ENCODE measurements at places on chromosomes 16 and 17.

GRCh38 chr17:75182319-75182568, 515 bp downstream of the SUMO2 start:
- no peak for DNase-seq

DNA sequence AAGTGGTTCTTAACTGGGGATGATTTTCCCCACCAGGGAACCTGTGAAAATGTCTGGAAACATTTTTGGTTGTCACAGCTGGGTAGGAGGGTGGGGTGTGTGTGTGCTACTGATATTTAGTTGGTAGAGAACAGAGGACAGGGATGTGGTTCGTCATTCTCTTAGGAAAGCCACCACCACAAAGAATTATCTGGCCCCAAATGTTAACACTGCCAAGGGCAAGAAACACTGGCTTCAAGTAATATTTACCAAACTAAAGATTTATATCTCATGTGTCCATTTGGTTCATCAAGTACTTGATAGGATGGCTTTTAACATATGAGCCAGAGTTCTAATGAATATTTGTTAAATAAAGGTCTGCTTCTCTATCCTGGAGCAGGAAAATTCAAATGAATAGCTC, 19.5 kb downstream of the MPHOSPH6 start:
- no peak for DNase-seq

GRCh38 chr16:586047-586644, 3.7 kb upstream of the RAB40C start:
- no peak for DNase-seq

- no peak for DNase-seq
These were observed 25.8 kb upstream of the TNFSF12 start for GRCh38 chr17:7523033-7523432.

DNA sequence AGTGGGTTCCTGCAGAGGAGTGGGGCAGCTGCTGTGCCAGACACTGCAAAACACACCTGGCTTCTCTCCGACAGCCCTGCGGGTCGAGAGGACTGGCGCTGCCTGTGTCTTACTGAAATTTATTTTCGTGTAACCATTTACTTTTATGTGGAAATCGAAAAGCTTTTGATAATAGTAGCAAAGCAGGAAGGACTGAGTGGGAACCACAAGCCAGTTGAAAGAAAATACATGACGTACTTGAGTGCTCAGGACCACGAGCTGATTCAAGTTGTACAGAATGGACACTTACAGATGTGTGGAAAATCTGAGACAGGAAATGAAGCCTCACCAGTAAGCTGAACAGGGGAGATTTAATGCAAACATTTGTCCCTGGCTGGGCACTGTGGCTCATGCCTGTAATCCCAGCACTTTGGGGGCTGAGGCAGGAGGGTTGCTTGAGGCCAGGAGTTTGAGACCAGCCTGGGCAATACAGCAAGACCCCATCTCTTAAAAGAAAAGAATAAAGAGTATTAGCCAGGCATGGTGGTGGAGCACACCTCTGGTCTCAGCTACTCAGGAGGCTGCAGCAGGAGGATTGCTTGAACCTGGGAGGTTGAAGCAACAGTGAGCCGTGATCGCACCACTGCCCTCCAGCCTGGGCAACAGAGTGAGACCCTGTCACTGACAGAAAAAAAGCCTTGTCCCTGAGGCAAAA, 11.3 kb upstream of the RPL13 start:
- DNase-seq, result no peak

- no peak for DNase-seq
These were observed 187.3 kb downstream of the CDH13 start for GRCh38 chr16:82814059-82814458.

GRCh38 chr17:83119987-83120864, 40.8 kb downstream of the METRNL start:
- DNase-seq, result no peak

DNA sequence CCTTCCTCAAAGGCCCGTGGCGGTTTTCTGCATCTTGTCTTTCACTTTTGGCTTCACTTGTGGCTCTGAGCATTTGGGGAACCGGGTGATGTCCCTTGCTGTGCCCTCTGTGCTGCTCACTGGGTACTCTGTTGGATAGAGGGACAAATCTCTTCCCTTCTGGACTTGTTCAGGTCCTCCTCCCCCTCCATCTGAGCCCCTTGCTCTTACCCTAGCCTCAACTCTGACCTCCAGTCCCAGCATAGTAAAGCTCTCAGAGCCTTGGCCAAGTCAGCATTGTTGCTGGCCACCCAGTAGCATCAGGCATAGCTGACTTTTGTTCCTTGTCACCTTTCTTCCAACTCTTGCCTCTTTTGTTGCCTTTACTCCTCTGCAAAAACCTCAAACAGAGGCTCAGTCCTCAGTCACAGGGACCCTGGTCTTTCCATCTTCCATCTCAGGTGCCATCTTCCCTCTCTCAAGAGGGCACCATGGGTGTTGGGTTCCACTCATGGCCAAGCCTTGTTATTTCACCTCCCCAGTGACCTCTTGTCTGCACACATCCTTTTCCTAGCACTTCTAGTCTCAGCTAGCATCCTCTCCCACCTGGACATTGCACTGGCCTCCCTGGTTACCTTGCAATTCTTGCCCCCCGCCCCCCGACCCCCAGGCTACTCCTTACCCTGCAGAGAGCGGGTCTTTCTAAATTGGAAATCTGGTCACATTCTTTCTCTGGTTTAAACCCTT, 393 bp upstream of the PSMB10 start:
- DNase-seq, result peak; percentile 69

GRCh38 chr17:245611-246010, 64.2 kb upstream of the DOC2B start:
- no peak for DNase-seq

DNA sequence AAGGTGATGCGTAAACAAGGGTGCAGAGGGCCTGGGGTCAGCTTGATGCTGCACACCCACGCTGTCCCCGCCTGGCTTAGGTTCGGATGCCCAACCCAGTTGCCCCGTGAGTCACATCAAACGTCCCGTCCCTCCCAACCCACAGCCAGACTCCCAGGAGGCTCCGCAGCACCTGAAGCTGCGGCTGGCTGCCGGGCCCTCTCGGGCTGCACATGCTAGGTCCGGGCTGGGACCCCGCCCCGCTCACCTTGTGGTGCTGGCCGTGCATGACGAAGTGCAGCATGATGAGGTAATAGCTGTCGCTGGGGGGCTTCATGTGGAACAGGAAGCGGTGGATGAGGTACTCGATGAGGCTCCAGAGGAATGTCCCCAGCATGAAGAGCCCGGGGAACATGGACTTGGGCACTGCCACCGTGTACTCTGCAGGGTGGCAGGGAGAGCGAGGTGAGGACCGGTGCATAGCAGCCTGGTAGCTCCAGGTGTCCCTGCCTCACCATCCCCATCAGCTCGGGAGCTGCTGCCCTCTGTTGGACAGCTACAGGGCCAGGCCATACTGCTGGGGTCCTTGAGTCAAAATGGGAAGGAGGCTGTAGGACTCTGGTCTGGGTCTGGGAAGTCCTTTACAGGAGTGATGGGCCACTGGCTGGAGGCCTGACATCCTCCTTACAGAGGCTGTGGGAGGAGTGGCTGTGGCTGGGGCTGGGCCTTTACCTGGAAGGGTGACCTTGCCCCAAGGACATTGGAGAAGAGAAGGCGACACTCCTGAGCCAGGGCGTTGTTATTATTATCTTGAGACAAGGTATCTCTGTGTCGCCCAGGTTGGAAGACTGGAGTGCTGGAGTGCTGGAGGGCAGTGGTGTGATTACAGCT, 18.3 kb upstream of the MLKL start:
- no peak for DNase-seq

DNA sequence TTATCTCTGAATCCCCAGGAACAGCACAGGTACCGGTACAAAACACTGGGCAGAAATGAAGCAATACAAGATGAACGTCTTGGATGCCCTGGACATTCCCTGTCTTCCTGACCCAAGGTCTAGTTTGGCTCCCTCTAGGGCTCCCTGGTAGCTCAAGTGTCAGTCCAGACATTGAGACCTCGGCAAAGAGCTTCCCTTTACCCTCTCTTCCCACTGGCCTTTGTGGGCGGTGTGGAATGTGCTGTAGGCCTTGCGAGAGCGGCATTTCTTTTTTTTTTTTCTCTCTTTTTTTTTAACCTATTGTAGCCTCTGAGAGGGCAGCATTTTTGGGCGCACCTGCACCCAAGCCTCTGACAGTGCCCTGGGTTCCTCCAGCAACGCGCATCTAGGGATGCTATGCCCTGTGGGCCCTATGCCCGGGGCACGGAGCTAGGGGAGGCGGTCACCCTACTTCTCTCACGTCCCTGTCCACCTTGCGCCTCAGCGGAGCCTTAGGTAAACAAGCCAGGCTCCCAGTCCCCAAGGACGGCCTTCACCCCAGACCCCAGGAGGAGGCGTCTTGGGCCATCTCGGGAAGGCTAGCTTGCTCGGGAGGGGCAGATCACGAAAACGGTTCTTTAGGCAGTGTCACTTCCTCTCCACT, 1.2 kb upstream of the NFATC3 start:
- no peak for DNase-seq

GRCh38 chr16:51665436-51665998, 514.4 kb upstream of the SALL1 start:
- DNase-seq, result no peak

- no peak for DNase-seq
These were observed 688 bp downstream of the FBRS start for GRCh38 chr16:30658731-30659506.

- DNase-seq, result no peak
These were observed 538 bp downstream of the TM4SF5 start for GRCh38 chr17:4772235-4772613.

DNA sequence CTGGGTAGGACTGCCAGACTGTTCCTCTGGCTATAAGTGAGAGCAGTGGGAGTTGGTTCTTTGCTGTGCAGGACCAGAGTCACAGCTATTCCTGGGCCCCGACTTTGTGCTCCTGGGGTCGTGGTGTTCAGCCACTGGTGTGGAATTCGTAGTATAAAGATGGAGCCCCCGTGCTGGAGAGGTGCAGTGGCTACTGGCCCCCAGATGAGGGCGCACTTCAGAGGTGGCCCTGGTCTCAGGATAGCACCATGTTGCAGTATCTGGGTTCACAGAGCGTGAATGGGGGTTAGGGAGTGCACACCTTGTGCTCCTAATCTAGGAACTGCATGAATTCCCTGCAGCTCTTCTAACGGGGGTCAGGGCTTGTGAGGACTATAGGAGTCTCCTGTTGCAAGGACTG, 21.1 kb downstream of the TANC2 start:
- DNase-seq, result no peak

DNA sequence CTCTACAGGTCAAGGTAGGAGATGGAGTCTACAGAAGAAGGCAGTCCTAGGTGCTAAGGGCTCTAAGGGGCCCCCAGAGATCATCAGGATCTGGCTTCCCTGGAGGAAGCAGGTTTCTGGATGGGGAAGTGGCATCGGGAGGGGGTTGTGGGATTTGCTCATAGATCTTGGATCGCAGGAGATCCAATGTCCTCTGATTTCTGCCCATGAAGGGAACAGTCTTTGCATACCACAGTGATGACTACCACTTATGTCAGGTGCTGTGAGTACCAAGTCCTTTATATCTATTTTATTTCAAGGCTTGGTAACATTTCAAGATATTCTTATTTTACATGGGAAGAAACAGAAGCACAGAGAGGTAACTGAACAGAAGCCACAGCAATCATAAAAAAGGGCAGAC, 164.0 kb downstream of the RGS9 start:
- no peak for DNase-seq
